Stimulated activated CD8-positive, alpha-beta memory T cell treated with anti-CD3 and anti-CD28 coated beads, Interleukin-7, amount 100 ng/mL, for 24 hours (primary cell): ENCODE measurements at places on chromosomes 12 and 14.
A peak's percentile ranks its signal among the peaks of the same experiment; 100 is the strongest.

GRCh38 chr12:44874981-44875416, 1.1 kb downstream of the NELL2 start:
- DNase-seq, result no peak

GRCh38 chr12:109255377-109255776, 53.7 kb downstream of the FOXN4 start:
- no peak for DNase-seq

DNA sequence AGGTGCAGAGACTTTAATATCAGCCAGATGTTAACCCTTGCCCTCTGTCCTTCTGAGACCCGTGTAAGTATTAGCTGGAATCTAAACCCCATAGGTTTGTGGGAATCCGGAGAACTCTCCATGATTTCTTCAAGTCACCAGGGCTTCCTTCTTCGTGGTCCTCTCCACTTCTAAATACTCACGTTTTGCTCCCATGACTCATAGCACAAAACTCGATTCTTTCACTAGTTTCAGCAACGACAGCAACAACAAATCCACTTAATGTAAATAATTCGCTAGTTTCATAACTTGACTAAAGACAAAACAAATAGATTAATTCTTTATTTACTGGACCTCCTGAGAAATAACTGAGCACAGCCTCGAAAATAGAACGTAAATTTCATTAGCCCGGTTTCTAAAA, 4.4 kb upstream of the CLEC2A start:
- DNase-seq, result no peak

- no peak for DNase-seq
Measured at GRCh38 chr12:24565300-24565699, 383.6 kb downstream of the BCAT1 start.

DNA sequence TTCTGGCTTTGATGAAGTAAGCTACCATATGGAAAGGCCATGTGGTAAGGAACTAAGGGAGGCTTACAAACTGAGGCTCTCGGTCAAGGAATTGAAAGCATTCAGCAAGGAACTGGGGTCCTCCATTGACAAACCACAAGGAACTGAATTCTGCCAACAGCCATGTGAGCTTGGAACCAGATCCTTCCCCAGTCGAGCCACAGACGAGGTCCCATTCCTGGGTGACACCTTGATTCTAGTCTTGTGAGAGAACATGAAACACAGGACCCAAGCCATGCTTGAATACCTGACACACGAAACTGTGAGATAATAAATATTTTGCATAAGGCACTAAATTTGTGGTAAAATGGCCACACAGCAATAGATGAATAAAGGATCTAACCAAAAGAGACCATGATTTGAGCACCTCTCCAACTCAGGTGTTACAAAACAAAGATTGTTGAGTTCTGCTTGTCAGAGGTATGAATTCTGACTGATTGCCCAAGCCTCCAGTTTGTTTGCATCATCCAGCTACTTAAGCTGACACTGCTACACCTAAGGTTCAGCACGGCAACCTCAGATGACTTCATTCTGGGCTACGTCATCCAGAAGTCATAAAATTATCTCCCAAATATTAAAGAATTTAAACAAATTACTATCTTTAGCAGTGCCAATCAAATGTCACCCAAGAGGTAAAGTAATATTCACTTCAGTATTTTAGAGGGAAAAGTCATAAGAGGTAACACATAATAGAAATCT, 59.4 kb downstream of the GARIN6 start:
- DNase-seq, result no peak

GRCh38 chr12:92034858-92035401, 110.7 kb downstream of the BTG1 start:
- no peak for DNase-seq

- peak; percentile 12 for DNase-seq
Measured at GRCh38 chr12:94207849-94208621, 59.7 kb downstream of the PLXNC1 start.

- DNase-seq, result no peak
Measured at GRCh38 chr12:85874031-85874461, at the start of gene NTS. Gene NTS, plus strand, starts transcription at chr12:85874295. Its CDS starts 109 bp downstream, at chr12:85874404.

DNA sequence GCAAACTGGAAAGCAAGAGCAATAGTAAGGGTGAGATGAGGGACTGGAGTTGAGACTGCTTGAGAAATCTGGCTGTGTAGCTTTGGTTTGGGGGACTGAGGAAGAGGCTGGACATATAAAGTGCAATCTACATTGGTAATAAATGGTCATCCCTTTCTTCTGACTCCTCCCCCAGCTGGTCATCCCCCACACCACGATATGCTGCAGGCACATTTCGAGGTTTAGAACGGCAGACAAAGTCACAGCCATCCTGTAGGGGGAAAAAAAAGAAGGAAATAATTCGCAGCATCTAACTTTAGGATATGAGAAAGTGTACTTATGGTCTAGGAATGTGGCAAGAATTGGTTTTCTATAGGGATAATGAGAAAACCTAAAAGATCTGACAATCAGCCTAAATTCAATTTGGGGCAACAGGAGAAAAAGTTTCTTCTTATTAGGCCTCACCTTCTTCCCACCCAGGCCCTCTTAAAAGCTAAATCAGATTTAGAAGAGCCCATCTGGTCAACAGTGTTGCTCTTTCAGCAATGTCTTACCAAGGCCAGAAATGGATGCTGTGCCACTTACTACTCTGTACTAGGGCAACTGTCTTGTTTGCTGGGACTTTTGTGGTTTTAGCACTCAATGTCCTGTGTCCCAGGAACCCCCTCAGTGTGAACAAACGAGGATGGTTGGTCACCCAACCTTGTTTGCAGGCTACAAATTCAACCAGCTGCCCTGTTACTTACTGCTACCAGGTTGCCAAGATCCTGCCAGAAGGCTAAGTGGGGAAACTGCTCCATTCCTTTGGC, 7.6 kb downstream of the M6PR start:
- no peak for DNase-seq

DNA sequence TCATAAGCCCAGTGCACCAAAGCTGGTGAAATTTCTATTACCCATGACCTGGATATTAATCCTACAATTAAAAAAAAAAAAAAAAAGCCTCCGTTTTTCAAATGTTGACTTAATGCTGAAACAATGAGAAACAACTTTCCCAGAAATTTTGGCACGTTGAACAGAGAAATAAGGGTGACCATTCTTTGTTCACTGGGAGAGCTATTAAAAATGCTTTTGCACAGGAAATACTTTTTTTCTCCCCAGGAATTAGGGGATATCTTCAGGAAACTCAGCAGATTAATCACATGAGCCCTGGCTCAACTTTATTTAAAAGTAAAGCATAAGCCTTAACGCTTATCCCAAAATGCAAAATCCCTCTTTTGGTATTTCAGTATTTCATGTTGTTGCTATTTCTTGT, 54.8 kb upstream of the FLRT2 start:
- no peak for DNase-seq

DNA sequence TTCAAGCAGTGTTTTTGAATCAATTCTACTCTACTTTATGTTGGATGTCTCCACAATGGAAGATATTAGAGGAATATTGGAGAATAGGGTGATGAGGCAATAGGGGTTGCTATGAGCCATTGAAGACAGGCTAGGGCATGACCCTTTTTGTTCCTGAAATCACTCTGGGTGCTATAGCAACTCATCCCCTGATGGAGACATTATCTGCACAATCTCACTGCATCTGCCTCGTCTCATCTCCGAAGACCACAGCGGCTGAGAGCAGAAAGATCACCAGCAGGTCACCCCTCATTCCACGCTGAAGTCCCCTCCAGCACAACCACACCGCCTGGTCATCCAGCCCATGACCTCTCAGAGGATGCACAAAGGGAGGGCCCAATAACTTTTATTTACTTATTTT, 150.4 kb upstream of the TMEM132C start:
- no peak for DNase-seq

- no peak for DNase-seq
Measured at GRCh38 chr12:76563061-76563460, 3.5 kb upstream of the OSBPL8 start.

DNA sequence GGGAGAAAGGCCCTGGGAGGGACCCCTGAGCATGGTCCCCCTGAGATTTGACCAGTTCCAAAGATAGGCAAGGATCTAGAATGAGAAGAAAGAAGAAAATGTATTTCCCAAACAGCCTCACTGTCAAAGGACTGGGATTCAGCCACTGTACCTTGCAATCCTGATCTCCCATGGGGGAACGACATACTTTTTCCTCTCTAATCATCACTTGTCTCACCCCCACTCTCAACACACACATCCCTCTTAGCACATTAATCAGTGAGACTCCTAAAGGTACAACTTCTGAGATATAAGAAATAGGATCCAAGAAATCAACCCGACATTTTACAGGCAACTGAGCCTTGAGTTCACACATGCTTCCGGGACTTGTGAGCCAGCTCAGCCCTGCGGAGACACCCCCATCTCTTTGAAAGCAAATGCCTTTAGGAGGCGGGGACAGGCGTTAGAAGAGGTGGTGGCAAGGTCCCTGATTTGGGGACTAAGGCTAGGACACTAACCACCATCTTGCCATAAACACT, 1.4 kb downstream of the MAP3K9 start:
- DNase-seq, result no peak

GRCh38 chr14:32896979-32897697, 41.5 kb upstream of the NPAS3 start:
- DNase-seq, result no peak

GRCh38 chr14:51019089-51019488, 74.8 kb upstream of the PYGL start:
- DNase-seq, result no peak

GRCh38 chr12:67275380-67275913, 6.3 kb downstream of the CAND1 start:
- no peak for DNase-seq

DNA sequence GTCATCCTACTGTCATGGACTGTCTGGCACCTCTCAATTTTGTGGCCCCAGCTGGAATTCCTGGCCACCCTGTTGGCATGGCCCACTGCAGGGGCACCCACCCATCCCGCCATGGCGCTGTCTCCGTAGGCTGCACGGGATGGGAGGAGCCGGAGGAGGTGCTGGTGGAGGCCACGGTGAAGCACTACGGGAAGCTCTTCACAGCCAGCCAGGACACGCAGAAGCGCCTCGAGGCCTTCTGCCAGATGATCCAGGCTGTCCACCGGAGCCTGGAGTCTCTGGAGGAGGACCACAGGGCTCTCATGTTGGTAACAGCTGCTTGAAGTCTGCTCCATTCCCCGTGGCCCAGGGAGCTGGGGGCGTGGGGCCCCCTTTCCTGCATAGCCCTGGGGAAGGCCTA, 3.9 kb downstream of the CCDC197 start:
- no peak for DNase-seq

GRCh38 chr12:65876898-65877721, 52.8 kb downstream of the HMGA2 start:
- DNase-seq, result no peak

DNA sequence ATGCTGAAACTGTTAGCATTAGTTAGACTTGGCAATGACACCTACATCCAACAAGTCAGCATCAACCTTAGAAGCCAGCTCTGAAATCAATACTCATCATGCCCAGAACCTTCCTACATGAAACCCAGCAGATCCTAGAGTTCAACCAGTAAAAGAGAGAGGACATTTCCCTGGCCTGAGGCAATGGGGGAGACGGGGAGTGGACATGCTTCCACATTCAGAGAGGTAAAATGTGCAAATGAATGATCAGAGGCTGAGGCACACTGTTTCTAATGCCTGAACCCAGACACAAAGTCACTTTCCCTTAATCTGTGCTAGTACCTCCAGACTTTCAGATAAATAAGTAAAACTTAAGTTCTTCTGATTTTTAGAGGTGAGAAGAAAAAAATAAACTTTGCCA, 34.5 kb downstream of the ERO1A start:
- no peak for DNase-seq

- DNase-seq, result no peak
Measured at GRCh38 chr14:102231476-102232347, 73.3 kb downstream of the MOK start.

GRCh38 chr12:12583510-12584178, 21.0 kb upstream of the DUSP16 start:
- no peak for DNase-seq

DNA sequence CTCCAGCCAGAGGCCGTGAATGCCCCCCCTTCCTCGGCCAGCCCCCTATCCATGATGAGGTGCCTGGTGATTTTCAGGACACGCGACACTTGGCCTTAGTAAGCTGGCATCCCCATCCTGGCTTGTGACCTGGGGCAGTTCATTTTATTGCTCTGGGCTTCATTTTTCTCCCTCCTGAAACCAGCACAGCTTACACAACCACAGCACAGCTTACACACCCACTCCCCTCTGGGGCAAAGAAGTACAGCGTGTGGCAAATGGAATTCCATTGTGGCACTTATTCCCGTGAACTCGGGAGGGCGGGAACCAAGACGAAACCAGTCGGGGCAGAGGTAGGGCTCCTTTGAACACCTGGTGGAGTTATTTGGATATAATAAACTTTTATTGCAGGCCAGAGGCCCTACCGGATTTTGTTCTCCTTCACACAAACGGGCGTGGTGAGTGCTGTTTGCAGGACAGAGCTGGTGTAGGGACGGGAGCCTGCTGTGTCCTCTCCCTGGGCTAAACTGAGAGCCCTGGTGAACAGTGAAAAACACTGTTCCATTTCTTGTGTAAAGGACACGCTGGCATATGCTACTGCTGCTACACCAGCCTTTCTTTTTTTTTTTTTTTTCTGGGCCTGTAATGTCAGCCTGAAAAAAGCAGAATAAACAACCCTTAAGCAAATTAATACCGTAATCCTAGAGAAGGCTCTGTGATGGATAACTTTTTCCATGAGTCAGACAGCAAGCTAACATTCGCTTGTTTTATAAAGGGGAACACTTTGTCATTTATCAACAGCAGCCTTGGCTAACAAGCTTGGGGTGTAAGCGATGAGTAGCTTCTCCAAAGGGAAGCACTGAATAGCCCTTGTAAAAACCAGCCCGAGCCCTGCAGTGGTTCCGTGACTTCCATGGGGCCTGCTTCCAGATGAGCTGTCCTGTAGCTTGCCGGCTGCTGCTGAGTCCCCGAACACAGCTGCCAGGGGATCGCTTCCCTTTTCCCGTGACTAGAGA, 29.3 kb downstream of the CD9 start:
- no peak for DNase-seq

DNA sequence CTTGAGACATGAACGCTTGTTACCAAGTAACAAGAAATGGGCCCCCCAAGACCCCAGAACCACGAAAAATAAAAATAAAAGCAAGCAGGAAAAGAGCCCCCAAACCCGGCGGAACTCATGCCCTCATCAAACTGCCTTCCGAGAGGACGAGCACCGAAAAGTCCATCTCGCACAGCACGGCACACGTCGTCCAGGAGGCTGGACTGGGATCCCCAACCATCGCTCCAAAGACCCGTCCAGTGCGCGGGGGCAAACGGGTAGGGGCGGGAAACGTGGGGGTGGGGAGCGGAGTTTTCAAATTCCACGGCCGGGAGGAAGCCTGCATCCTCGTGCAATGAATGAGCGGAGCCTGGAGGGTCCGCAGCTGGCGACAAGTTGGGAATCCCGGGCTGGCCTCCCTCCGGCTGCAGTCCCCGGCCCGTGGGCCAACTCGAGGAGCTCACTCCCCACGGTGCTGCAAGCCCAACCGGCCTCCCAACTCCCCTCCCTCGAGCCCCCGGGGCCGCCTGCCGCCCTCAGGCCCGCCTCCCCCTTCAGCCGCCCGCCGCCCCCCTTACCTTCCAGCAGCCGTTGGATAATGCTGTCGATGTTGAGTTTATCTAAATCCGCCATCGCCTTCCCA, 484 bp downstream of the PPP1CC start:
- no peak for DNase-seq
